ENCODE measurements at places on chromosomes 11 and 22.

GRCh38 chr11:26753723-26754504 is 32.1 kb upstream of the SLC5A12 start:
- peak; percentile 40 for DNase-seq

GRCh38 chr11:96112192-96113128 is 188.6 kb upstream of the MTMR2 start:
- no peak for DNase-seq

- DNase-seq = peak; percentile 61
These were observed 58.3 kb downstream of the HSD17B12 start for GRCh38 chr11:43738600-43739409.

DNA sequence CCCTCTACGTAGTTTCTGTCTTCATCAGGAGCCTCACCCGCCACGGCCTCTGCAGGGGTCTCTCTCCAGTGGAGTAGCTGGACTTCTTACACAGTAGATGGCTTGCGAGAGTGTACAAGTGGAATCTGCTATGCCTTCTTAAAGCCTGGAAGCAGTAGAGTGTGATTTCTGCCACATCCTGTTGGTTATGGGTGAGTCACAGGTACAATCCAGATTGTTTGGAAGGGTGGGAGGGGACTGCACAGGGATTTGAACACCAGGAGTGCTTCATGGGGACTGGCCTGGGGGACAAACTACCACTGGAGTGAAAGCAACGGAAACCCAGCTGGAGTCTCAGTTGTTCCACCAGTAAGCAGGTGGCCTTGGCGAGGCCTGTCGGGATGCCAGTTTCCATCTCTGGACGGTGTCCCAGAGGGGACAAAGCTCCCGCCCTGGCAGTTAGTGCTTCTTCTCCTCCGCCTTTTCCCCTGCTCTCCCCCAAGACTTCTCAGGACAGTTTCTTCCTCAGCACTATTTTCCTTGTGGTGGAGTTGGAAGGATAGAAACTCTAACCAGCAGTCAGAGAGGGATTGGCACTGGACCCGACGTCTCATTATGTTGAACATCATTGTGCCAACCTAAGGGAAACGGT is 85.0 kb upstream of the RCN1 start:
- DNase-seq = no peak

DNA sequence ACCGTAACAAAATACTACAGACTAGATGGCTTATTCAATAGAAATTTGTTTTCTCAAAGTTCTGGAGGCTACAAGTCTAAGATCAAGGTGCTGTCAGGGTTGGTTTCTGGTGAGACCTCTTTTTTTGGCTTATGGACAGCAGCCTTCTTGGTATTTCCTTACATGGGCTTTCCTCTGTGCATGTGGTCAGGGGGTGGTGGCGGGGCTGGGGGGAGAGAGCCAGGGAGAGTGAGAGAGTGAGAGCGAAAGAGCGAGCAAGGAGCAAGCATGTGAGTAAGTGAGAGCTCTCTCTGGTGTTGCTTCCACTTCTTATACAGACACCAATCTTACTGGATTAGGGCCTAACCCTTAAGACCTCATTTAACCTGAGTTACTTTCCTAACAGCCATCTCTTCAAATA is 181.5 kb downstream of the TMEM135 start:
- no peak for DNase-seq

GRCh38 chr22:22195265-22196017 is 49.1 kb upstream of the VPREB1 start:
- DNase-seq = no peak

GRCh38 chr22:26045051-26045450 is 124.2 kb upstream of the SEZ6L start:
- DNase-seq = no peak

- no peak for DNase-seq
These were observed 1.8 kb upstream of the RASD2 start for GRCh38 chr22:35538801-35539321.

GRCh38 chr11:35404388-35404775 is 15.0 kb downstream of the SLC1A2 start:
- DNase-seq = no peak

- DNase-seq = no peak
These were observed 8.9 kb downstream of the TPST2 start for GRCh38 chr22:26581026-26581425.

DNA sequence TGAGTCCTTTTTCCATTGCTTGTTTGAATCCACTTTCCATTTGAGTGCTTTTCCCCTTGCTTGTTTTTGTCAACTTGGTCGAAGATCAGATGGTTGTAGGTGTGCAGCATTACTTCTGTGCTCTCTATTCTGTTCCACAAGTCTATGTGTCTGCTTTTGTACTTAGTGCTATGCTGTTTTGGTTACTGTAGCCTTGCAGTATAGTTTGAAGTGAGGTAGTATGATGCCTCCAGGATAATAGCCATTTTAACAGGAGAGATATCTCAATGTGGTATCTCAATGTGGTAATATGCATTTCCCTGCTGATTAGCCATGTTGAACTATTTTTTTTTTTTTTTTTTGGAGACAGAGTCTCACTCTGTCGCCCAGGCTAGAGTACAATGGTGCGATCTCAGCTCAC is 16.7 kb downstream of the ACRV1 start:
- no peak for DNase-seq

GRCh38 chr11:10797001-10797400 is 11.7 kb downstream of the EIF4G2 start:
- no peak for DNase-seq

GRCh38 chr11:123116486-123116885 is 54.5 kb upstream of the HSPA8 start:
- no peak for DNase-seq

DNA sequence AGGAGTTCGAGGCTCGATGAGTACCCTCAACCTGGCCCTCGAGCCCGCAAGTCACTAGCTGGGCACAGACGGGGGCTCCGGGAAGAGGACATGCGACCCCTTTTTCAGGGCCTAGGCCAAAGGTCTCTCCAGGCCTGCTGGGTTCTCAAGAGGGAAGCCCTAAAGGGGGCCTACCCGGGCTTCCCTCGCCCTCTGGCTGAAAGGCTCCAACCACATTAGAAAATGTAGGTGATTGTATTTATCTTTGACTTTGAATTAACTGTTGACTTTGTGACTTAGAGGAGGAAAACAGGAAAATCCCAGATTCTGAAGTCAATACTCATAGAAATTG is 7.3 kb upstream of the PAX6 start:
- no peak for DNase-seq

GRCh38 chr11:35178873-35179272 is 39.9 kb downstream of the CD44 start:
- DNase-seq = no peak

DNA sequence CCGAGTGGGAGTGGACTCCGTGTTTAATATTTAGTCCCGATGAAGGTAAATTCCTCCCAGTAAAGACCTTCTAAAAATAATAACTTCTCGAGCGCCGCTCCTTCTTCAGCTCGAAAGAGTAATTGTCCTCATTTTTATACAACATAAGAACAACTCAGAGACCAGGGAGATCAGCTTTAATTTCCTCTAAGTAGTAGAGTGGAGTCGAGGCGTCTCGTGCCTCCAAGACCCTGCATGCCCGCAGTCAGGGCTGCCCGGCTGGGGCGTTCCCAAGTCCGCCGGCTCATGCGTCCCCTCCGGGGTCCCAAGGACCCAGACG is 7.8 kb downstream of the WT1 start:
- no peak for DNase-seq

DNA sequence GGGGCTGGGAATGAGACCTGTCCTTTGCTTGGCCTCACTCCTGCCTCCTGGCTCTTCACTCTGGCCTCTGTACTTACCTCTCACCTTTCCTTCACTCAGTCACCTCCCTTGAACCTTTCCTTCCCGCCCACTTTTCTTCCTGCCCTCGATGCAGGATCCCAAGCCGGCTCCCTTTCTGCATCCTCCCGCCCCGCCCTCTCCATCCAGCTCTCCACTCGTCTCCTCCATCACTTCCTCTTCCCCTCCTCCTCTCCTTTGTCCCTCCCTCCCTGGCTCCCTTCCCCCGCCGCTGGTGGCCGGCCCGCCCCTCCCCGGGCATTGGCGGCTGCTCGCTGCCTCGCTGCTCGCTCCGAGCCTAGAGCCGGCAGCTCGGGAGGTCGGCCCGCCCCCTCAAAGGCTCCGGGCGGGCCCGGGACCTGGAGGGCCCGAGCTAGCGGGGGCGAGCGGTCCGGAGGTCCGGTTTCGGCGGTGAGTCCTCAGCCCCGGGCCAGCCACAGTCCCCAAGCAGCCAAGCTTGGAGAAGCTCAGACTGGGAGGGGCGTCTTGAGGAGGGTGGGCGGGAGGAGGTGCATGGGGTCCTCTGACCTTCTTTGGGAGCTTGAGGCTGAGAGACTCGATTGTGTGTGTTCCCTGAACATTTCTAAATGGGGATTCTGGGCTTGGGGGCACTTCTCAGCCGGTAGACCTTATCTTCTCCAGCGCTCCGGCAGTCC is 13.8 kb downstream of the PHLDB1 start:
- no peak for DNase-seq

- DNase-seq = no peak
These were observed 16.9 kb downstream of the TNRC6B start for GRCh38 chr22:40194656-40195055.

GRCh38 chr22:26079009-26079408 is 90.3 kb upstream of the SEZ6L start:
- DNase-seq = no peak

DNA sequence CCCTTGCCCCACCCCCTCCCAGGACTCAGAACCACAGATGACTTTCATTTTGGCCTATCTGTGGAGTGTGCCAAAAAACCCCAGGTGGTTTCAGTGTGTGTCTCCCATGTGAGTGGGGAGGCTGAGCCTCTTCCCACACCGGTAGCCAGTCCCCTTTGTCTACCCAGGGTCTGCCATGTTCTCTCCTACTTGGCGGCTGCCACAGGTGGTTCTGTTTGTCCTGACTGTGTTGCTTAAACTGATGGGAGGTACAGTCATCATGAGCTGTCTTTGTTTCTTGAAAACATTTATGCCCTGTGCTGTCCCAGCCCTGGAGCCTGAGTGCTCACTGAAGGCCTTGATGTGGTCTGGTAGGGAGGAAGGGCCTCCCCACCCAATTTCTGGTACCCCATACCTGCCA is 39.7 kb upstream of the SUSD2 start:
- no peak for DNase-seq

GRCh38 chr11:96704847-96705246 is 315.0 kb downstream of the JRKL start:
- DNase-seq = no peak

GRCh38 chr11:18668131-18668530 is 30.4 kb upstream of the TMEM86A start:
- no peak for DNase-seq

DNA sequence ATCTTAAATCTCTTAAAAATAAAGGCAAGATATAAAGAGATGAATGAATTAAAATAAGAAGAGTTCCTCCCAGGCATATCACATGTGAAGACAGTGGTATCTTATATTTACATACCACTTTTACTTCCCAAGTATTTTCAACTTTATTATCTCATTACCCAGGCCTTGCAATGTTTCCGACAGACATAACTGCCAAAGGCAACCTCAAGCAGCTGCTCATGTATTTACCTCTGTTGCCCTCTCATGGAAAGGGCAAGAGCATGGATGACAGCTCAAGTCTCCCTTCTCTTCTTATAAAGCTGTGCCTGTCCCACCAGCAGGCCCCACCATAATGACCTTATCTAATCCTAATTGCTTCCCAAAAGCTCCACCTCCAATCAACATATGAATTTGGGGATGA is 894.2 kb downstream of the NTM start:
- DNase-seq = no peak

DNA sequence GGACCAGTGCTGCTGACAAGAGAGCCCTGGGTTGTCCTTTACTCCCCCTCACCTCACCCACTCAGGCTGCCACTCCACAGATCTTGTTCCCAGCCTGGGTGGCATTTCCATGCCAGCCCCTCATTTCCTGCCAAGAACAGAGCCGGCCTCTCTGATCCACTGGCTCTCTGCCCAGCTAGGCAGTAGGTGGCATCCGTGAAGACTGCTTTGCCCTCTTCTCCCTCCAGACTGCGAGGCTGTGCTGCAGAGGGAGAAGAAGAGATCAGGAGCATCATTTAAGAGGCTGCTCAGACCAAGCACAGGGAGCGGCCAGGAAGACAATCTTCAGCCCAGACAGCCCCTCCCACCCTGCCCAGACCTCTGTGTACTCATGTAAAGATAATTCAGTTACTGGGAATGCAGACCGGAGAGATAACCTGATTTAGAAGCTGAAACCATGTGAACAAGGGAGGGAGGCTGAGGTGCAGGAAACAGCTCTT is 126.9 kb upstream of the NCAM1 start:
- DNase-seq = no peak

All from SK-N-MC (cell line).